CD4-positive, alpha-beta T cell treated with Interferon gamma for 1 hour (primary cell): ENCODE measurements at places on chromosomes 3 and 15.

- DNase-seq: peak; percentile 46
Observed at GRCh38 chr15:38068626-38069391, 134.4 kb downstream of the TMCO5A start.

- DNase-seq: no peak
Observed at GRCh38 chr3:140396110-140396509, 281.8 kb upstream of the TRIM42 start.

- DNase-seq: no peak
Observed at GRCh38 chr3:153172796-153173757, 11.1 kb downstream of the RAP2B start.

DNA sequence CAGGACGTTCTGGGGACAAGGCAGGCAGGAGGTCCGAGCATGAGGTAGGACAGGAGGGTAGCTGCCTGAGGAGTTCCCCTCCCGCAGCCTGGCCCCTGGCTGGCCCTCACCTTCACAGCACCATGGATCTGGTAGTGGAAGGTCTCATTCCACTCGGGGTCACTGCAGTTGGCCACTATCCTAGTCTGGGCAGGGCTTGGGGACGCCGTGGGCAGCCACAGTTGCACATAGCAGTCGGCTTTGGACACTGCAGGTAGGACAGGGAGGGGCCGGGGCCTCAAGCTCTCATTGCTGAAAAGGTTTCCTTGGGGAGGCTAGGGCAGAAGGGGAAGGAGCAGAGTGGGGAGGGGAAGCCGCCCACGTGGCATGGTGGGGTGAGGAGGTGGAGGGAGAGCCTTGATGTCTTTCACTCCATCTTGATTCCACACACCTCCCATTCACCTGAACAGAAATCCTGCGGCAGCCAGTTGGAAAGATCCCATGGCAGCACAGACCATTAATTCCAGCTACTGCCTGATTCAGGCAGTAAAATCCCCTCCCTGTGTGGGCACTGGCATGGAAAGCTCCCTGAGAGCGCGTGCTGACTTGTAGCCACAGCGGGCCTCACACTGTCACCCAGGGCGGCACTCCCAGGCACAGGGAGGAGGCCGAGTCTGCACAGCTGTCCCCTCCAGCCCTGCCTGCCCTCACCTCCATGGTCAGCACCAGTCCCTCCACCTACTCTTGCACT lies 2.1 kb downstream of the PLA2G4F start:
- no peak for DNase-seq

- no peak for DNase-seq
Observed at GRCh38 chr3:58427661-58428361, 5.8 kb downstream of the PDHB start.

DNA sequence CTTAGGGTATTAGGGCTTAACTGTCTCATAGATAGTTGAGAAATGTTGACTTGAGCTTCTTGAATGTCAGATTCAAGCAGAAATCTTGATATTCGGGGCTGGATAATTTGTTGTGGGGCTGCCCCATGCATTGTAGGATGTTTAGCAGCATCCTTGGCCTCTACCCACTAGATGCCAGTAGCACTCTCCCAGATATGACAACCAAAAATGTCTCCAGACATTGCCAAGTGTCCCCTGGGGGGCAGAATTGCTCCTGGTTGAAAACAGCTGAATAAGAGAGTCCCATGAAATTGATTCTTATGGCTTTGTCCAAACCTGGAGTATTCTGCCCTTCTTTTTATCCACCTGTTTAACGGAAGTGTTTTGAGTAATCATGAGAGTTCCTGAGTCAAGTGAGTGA lies 15.9 kb upstream of the LCMT2 start:
- DNase-seq: no peak

GRCh38 chr3:127556565-127556964 lies 34.0 kb downstream of the TPRA1 start:
- no peak for DNase-seq
